Anterior cingulate cortex (tissue), 58 donors: ENCODE measurements at places on chromosomes 5 and 9.

DNA sequence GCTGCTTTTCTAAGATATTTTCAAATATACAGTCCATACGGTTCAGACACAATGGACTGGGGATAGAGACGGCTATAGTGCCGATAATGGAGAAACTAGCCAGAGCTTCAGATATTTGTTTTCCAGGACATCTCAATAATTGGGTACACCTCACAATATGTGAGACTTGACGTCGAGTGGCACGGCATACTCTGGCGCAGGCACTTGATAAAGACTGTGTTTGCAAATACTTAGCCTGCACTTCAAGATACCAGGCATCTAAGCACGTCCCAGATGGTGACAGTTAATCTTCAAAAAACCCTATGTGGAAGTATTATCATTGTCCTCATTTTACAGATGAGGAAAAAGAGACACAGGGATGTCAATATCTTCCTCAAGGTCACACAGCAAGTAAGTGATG lies 48.5 kb downstream of the SEMA5A start:
- no peak for DNase-seq

DNA sequence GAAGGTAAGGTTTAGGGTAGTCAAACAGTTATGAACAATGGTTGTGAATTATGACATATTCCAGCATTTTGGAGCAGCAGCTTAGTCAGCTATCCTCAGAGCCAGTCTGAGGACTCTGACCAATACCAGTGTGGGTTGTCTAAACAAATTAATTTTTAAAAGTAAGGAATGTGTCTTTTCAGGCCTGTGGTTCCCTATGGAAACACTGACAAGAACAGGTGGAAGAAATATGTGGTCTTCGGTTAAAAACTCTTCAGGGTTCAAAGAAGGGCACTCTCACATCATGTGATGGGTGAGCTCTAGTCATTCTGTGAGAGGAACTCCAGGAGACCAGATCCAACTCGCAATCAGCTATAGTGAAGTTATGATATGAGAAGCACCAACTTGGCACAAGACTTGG lies 33.5 kb upstream of the ALDOB start:
- no peak for DNase-seq

- no peak for DNase-seq
Measured at GRCh38 chr5:83049370-83049885, 27.8 kb downstream of the TMEM167A start.

DNA sequence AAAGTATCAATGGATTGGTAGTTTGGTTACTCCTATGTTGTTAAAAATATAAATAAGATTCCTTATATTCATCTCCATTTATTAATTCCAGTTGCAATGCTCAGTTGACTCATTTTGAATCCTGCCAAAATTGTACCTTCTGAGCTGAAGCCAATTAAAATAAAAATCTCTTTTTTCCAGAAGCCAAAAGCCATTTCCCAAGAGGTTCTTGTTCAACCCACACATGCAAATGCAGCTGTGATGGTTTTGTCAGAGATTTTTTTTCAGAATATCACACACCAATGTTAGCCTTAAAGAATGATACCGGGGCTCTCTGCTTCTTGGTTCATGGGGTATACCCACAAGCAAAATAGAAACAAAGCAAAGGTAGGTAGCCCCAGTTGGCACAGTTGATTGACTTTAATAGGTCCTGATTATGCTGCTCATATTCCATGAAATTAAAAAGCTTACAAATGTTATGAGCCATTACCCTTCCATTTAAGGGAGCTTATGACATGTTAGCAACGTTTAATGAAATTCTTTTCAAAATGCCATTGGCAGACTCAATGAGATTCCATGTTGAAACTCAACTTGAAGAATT lies 208.0 kb downstream of the SGCD start:
- DNase-seq, result no peak

- no peak for DNase-seq
Measured at GRCh38 chr9:113695440-113695851, 180.7 kb upstream of the ZNF618 start.

GRCh38 chr5:153584126-153584959 lies 93.9 kb downstream of the GRIA1 start:
- no peak for DNase-seq

DNA sequence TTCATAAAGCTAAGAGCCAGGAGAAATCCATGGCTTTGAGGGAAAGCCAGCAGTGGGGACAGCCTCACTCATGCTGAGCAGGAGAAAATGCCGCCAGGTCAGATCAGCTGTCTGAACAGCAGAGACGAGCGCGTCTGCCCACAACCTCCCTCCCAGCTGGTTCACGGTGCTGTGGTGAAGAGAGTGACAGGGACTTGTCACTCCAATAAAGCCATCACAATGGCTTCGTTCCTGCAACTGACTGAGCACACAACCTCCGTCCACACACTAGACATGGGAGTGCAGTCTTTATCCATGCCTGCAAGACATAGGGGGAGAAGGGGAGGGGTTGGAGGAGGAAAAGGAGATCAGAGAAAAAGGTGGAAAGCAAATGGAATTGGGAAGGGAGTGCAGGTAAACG lies 206.9 kb downstream of the GABBR2 start:
- no peak for DNase-seq

GRCh38 chr9:136921307-136921706 lies 23.2 kb downstream of the FBXW5 start:
- DNase-seq, result no peak

DNA sequence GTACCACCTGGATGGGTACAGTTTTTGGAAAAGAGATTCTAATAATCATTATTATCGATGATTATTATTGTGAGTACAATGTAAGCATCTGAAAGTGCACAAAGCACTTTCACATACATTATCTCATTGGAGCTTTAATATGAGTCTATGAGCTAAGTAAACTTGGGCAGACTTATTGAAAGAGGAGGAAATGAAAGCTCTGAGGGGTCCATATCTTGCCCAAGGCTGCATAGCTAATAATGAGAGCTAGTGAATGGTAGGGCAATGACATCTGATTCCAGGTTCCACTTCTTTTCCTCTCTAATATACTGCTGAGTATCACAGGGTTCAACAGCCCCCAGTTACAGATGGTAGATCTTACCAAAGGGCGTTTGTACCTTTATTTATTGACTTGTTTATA lies 26.1 kb downstream of the TIMD4 start:
- DNase-seq, result no peak

DNA sequence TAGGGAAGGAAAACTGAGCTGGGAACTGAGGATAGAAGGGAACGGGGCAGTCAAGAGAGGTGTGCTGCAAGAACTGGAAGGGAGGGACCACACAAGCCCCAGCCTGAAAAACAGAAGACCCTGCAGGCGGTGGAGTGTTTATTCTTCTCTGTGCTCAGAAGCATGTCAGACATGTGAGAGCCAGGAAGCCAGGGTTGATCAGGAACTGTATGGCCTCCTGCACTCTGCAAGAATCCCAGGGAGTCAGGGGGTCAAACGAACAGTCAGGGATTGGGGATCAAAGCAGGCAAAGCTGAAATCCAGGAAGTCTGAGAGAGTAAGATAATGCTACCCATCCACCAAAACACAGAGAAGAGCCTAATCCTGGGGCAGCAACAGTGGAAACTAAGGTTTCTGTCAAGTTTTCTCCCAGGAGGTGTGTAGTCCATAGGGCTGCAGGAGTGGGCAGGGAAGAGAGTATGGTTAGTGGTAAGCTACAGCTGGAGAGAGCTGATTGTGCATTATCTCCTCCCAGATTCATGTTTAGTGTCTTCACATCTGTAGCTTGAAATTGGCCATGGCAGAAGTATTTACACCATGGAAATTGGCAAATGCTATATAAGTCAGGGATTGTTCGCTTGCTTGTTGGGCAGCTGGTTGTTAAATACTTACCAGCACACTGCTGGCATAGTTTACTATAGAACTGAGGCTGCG lies 115.4 kb upstream of the SLC44A1 start:
- DNase-seq, result no peak

- DNase-seq, result no peak
Measured at GRCh38 chr9:108521063-108521590, 334.7 kb downstream of the ACTL7B start.

DNA sequence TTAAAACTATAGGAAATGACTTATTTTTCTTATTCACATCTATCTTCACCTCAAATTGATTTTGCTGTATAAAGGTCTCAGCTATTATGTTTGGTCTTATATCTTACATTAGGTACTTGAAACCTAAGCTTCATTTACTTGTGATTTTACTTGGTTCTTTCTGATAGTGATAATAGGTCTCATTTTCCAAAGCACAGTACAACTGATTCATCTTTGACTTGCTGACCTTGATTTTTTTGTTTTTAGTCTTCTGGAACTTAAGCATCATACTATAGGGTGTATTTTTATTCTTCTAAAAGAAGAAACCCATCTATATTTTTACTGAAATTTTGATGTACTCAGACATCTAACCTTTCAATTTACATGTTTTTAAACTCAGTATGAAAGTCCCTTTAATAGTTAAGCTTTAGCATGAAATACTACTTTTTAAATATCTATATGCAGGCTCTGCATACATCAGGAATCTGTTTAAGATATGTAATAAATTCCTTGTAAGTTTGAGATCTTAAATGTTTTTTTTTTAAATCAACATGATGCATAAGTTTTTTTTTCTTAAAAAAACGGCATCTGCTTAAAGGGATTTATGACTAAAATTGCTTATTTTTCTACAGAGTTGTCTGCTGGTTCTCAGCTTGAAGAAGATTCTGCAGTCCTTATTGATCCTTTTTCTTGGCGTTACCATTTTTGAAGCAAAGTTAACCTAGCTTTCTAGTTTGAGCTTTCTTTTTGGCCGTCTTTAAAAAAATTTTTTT lies 13.3 kb downstream of the MATR3 start:
- DNase-seq, result no peak

DNA sequence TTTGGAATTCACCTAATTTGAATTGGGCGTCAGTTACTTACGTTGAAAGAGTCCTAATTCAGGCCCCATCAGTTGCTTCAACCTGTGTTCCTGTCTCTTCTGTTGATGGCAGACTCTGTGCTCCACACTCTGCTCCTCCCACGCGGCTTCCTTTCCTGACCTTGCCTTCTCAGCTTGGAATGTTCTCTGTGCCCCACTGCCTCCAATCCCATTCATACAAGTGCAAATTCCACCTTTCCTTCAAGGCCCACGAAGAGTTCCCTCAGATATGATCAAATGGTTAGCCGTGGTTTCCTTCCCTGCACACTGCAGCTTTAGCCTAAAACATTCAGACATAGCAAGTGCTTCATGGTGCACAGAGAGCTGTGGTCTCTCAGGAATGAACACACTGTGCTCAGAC lies 65.7 kb downstream of the SREK1 start:
- no peak for DNase-seq

DNA sequence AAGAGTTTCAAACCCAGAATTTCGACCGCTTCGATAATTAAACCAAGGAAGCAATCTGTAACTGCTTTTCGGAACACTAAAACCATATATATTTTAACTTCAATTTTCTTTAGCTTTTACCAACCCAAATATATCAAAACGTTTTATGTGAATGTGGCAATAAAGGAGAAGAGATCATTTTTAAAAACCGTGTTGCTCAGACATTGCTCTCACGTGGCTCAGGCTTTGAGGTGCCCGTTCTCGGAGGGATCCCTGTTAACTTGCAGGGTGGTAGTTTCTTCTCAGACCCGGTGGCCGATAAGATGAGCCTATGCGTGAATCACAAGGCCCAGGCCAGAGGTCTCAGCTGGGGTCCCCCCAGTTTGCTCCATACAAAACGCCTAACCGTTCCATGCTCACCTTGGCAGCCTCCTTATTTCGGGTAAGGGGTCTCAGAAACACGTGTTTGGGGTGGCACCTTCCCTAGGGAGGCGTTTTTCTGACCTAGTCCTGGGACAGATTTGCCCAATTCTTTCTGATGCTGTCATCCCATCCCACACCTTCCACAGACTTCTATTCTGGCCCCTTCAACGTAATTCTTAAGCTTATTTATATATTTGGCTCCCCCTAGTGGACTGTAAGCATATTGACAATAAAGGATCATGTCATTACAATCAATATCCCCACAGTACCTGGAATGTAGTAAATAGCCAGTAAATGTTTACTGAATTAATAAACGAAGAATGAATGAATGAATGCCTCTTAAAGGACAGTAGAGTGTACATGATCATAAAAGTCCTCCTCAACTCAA lies 48.1 kb downstream of the THBS4 start:
- peak; percentile 33 for DNase-seq

DNA sequence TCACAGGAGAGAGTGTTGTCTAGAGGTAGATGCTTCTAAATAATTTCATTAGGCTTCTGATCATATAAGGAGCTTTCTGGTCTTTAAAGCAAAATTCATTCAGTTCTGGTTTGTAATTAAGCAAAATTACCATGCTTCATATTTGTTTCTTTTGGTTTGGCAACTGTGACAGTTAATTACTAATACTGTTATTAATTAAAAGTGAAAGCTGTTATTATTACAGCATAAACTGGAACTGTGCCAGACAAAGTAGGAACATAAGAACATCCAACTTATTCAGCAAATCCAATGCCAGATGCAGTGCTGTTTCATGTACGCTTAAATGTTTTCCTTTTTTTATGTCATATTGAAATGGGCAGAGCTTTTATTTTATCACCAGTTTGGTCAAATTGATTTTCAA lies 70.4 kb upstream of the DAB2 start:
- no peak for DNase-seq

GRCh38 chr5:73759771-73760170 lies 133.8 kb downstream of the ARHGEF28 start:
- no peak for DNase-seq

DNA sequence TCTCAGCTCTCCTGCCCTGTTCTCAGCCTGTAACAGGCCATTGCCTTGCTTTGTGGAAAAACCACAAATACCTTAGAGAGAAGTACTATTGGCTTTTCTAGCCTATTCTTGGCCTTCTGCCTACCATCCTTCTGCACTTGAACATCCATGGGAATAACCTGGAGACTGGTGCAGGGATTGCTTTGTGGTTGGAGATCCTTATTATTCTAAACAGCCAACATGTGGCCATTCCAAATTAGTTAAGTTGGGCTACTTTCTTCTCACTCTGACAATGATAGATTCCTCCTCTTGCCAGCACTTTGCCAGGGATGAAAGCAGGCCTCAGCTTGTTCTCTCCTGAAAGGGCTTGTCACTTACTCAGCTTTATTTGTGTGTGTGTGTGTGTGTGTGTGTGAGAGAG lies 240.4 kb downstream of the GLIS3 start:
- DNase-seq, result no peak

GRCh38 chr5:178839319-178839704 lies 20.4 kb upstream of the ZNF354B start:
- peak; percentile 11 for DNase-seq

DNA sequence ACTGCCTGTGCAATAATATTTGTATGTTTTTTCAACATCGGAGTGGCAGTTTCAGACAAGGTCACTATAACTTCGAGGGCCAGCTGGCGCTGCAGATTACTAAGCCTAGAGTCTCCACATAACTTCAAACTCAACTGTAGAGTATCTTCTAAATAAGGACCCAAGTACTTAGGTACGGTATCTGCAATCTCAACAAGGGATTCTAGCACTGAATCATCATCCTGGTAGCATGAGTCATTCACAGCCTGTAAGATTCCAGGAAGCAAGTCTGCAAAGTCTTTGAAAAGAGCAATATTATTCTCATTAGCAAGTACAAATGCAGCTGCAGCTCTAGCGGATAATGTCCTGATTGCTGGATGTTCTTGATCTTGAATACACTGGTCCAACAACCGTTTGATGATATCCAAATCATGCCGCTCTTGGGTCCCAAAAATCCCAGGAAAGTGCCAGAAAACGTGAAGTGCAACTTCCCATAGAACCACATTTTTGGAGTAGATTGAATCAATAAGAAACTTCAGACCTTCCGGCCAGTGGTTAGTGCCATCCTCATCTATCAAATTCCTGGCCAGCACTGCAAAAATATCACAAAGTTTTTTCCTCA lies 654 bp downstream of the RANBP6 start:
- no peak for DNase-seq

- DNase-seq, result no peak
Measured at GRCh38 chr5:108615216-108615615, 132.5 kb upstream of the FER start.
